NCI-H2029 (cell line): ENCODE measurements at places on chromosomes 2 and 18.

- no peak for DNase-seq
These were observed 116.8 kb upstream of the HNMT start for GRCh38 chr2:137847443-137847842.

DNA sequence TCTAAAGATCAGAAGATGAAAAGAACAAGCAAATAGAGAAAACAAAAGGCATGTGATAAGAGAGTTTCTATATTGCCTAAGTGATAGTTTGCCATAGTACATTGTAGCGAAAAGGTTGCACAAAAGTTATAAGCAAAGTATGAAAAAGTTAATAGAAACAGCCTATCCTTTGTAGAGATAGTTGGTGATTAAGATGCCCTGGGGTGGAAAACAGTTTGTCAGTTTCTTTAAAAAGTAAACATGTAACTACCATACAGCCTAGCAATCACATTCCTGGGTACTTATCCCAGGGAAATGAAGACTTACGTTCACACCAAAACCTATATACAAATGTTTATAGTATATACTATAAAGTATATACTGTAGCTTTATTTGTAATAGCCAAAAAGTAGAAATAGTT is 16.9 kb upstream of the DAPL1 start:
- DNase-seq = no peak

- DNase-seq = peak; percentile 55
These were observed 10.1 kb upstream of the SESTD1 start for GRCh38 chr2:179274749-179275148.

DNA sequence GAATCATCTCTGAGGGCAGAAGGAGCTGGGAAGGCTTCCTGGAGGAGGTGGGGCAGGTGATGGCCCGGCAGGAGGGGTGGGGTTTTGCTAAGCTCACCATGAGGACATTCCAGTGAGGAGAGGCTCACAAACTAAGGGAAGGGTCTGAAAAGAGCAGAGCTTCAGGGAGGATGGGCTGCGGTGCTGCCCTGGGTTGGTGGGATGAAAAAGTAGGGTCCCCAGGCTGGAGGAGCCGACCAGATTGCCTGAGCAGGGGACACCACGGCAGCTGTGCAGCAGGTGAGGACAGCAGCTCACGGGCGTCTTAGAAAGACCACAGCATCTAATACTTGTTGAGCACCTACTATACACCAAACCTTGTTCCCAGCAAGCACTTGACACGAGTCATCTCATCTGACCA is 82.2 kb downstream of the DYSF start:
- no peak for DNase-seq

GRCh38 chr18:62842898-62843297 is 127.6 kb downstream of the PHLPP1 start:
- DNase-seq = no peak

GRCh38 chr18:67467188-67467587 is 49.3 kb downstream of the DSEL start:
- no peak for DNase-seq

- DNase-seq = no peak
These were observed 828.6 kb upstream of the POU3F3 start for GRCh38 chr2:104025295-104025694.

GRCh38 chr2:203786549-203787351 is 80.3 kb downstream of the CD28 start:
- DNase-seq = no peak

- DNase-seq = no peak
These were observed 25.6 kb upstream of the CASP8 start for GRCh38 chr2:201234663-201235135.

DNA sequence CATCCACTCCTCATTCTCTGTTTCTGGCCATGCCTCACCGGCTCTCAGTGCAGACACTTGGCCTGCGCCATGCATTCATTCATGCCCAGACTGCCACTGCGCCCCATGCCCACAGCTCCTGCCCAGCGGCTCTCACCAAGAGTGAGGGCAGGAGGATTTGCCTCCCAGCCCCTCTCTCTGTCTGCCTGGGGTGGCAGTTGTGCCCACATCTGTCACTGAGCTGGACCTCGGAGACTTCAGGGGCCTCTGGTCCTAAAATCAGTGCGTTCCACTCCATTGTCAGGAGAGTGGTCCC is 75.1 kb downstream of the CIB4 start:
- DNase-seq = no peak

DNA sequence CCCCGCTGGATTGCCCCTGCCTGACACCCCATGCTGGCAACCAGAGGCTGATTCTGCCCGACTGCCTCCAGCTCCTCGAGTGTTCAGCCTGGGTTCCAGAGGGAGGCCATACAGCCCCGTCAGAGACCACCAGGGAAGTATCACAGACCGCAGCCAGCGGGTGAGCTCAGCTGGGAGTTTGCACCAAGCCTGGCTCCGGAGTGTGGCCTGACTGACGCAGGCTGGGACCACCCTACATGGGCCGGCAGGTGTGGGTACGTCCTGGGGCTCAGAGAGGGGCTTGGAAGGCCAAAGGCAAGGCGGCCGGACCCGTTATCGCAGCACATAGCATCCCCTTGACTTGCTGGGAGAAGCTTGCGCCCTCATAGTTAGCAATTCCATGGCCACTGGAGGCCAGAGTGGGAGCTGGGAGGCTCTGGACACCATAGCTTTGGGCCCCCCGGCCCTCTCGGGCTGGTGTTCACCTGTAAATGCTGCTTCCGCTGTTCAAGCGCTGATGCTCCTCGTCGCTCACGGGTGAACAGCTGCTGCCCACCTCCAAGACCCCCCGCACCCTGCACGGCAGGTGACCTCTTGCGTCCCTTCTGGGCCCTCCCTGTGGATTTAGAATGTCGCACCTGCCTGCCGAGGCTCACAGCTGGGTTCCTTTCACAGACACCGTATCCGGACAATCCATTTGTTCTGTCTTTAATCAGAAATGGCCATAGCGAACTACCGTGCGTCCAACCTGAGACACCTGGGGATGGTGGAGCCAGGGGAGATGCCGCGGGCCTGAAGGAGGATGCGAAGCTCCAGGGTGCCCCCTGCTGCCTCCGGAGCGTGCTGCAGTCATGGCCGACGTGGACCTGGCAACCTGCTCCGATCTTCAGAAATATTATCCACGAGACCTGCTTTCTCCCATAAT is 31.2 kb upstream of the SLC66A3 start:
- peak; percentile 77 for DNase-seq

GRCh38 chr2:230912046-230912445 is 13.0 kb downstream of the GPR55 start:
- DNase-seq = no peak

GRCh38 chr2:113227290-113227689 is 51.4 kb downstream of the PAX8 start:
- DNase-seq = no peak

GRCh38 chr2:235937936-235938335 is 230.2 kb downstream of the GBX2 start:
- no peak for DNase-seq

DNA sequence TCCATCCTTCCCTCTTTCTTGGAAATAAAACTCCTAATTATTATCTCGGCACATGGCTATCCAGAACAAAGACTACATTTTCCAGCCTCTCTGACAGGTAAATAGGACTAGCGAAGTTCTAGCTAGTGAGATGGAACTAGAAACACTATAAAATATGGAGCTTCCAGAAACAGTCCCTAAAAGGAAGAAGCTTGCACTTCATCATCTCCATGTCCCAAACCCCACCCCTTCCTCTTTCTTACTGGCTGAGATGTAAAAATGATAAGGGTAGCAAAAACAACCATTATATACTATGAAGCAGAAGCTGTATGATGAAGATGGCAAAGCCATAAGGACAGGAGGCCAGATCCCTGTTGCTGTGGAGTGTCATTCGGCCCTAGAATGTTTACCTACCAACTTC is 11.7 kb upstream of the ACTR2 start:
- no peak for DNase-seq

- no peak for DNase-seq
These were observed 202.7 kb downstream of the CLIP4 start for GRCh38 chr2:29317801-29318485.

DNA sequence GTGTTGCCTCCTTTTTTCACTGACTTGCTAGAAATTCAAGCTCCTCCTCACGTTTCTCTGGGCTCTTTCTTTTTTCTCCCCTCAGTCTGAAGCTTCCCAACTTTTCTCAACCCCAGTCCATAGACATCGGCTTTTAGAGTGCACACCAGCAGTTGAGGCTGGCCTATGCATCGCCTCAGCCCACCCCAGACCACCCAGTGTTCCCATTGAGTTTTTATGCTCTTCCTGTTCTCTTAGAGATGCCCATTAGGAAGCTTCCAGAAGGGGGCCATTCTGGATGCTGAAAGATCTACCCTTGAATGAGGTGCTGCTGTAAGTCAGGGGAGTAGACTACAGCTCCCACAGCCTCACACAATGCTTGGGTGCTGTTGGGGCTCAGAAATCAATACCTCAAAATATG is 12.0 kb upstream of the GYPC start:
- no peak for DNase-seq

DNA sequence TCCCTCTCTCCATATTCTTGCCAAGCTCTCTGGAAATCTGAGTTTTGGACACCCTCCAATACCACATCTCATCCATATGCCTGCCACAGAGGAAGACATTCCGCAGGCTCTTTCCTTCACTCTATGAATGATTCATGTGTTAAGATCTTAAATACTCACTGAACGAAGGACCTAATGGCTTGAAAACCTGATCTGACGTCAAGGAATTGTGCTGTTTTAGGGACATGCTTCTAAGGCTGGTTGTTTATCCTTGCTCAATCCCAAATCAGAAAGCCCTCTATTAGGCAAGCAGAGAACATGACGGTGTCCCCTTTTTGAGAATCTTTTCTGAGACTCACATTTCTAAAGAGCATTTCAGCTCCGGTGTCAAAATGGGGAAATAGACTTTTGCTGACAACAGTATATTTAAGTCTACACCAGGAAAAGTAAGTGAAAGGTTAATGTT is 83.7 kb upstream of the GALNT5 start:
- DNase-seq = no peak

- no peak for DNase-seq
These were observed 84.7 kb downstream of the ZNF407 start for GRCh38 chr18:74682141-74682990.

DNA sequence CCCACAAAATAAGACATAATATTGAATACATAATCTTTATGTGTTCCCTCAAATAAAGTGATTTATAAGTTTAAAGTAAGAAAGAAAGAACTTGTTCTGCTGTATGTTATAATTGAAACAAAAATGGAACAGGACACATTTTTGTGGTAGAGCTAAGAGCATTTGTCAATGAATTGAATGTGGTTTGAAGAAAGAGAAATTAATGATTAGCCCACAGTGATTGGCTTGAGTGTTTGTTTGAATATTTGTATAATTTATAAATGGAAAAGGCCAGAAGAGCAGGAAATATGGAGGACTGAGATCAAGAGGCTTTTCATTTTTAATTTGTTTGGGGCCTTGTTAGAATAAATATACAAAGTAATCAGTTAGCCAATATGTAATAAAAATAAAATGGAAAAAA is 395.1 kb upstream of the CDH19 start:
- DNase-seq = no peak

DNA sequence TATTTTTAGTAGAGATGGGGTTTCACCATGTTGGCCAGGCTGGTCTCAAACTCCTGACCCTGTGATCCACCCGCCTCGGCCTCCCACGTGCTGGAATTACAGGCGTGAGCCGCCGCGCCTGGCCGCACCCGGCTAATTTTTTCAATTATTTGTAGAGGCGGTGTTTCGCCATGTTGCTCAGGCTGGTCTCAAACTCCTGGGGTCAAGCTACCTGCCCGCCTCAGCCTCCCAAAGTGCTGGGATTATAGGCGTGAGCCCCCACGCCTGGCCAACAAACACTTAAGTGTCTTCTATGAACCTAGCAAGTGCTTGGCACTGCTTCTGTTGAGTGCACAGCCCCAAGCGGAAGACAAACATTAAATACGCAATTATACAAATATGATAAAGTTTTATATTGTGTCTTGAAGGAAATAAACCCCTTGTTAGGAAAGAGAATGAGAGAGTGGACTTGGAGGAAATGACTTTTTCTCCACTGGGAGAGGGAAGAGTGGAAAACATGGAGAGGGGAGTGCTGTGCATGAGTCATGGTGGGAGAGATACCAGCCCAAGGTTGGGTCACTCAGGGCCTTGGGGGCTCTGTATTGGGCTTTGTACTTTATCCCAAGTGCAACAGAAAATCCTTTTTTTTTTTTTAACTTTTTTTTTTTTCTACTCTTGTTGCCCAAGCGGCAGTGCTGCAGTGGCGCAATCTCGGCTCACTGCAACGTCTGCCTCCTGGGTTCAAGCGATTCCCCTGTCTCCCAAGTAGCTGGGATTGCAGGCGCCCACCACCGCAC is 41.4 kb upstream of the ACTR2 start:
- DNase-seq = no peak

GRCh38 chr18:21629089-21629832 is 17.1 kb downstream of the SNRPD1 start:
- no peak for DNase-seq

GRCh38 chr2:181655519-181655918 is 1.4 kb downstream of the CERKL start:
- no peak for DNase-seq

GRCh38 chr2:96325884-96326255 is 753 bp downstream of the ITPRIPL1 start:
- no peak for DNase-seq

- no peak for DNase-seq
These were observed 22.6 kb upstream of the TTL start for GRCh38 chr2:112459372-112459771.

GRCh38 chr2:217789003-217789735 is 213.6 kb downstream of the TNS1 start:
- DNase-seq = peak; percentile 31

DNA sequence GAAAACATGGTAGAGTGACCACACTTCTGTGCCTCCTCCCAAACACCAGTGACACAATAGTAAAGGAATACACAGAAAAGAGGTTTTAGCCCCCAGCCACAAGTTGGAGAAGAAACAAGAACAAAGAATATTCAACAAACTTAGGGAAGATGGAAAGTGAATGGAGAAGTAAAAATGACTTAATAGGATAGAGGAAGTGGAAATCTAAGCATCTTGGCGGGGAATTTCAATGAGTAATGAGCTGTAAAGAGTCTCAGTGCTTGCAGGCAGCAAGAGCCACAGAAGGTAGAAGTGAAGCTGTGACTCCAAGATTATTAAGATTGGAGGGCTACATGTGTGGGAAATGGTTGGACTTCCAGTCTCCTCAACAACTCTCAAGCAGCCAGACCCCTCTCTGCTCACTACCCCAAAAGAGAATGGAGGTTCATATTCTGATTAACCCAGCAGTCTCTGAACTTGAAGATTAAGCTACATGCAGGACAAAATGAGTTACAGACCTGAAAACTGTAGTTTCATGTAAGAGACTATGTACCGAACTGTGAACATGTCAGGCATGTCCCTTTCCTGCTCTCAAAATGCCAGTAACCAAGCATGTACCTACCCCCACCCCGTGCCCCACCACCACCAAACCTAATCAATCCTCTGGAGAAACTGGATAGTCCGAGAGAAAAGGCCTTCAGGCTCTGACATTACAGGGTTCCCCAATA is 16.9 kb upstream of the HNRNPLL start:
- DNase-seq = no peak

DNA sequence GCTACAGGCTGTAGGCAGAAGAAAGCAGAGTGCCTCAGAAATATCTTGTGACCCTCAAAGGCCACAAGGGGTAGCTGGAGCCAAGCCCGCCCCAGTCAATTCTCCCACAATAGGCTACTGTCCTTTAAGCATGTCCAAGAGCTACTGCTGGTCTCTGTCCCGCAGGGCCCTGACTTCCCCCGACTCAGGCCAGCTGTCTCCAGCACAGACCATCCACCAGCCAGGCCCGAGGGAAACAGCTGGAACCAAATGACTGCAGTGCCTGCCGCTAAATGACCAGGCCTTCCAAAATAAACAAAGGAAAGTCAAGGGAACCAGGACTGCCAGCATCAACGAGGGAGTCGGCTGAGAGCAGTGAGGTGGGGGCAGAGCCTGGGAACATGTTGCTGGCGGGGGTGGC is 36.7 kb downstream of the MCFD2 start:
- peak; percentile 6 for DNase-seq
